Umbilical cord (tissue), 2 donors: ENCODE measurements at places on chromosomes 6 and 20. TPM values are rescaled to one million over a fixed set of nuclear protein-coding genes. Genes with fewer than 3 reads are reported as not detected.

- no peak for DNase-seq
Measured at GRCh38 chr6:161162722-161163121, 111.1 kb downstream of the AGPAT4 start.

GRCh38 chr6:155364844-155365437 is 50.7 kb upstream of the TFB1M start:
- DNase-seq, result no peak

- no peak for DNase-seq
Measured at GRCh38 chr20:58149437-58150091, 78.9 kb downstream of the ANKRD60 start.

DNA sequence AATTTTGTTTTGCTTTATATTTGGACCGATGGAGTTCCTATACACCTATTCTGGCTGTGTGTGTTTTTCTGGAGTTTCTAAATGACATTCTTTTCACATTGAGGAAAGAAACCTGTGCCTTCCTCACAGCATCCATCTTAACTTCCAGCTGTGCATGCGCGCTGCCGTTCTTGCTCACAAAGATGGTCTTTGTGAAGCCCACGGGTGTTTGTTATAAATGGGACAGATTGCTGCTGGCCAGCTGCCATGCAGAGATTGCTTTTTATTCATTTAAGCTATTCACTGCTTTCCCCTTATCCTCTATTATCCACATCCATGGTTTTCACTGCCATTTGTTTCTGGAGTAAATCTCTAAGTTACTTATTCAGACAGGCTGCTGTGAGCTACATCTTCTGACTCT is 54.2 kb downstream of the SYNDIG1 start:
- no peak for DNase-seq

CLIC5 gene
- 3.6 TPM for total RNA-seq
